GM04503 (cell line): ENCODE measurements at places on chromosomes 5 and 9.

DNA sequence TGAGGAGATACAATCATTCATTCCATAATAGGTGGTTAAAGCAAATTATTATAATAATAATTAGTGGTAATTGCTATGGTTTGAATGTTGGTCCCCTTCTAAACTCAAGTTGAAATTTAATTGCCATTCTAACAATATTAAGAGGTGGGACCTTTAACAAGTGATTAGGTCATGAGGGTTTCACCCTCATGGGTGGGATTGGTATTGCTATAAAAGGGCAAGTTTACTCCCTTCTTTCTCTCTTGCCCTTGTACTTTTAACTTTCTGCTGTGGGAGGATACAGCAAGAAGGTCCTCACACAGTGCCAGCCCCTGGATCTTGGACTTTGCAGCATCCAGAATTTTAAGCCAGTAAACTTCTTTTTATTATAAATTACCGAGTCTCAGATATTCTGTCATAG lies 101.9 kb upstream of the PARP8 start:
- DNase-seq: no peak

DNA sequence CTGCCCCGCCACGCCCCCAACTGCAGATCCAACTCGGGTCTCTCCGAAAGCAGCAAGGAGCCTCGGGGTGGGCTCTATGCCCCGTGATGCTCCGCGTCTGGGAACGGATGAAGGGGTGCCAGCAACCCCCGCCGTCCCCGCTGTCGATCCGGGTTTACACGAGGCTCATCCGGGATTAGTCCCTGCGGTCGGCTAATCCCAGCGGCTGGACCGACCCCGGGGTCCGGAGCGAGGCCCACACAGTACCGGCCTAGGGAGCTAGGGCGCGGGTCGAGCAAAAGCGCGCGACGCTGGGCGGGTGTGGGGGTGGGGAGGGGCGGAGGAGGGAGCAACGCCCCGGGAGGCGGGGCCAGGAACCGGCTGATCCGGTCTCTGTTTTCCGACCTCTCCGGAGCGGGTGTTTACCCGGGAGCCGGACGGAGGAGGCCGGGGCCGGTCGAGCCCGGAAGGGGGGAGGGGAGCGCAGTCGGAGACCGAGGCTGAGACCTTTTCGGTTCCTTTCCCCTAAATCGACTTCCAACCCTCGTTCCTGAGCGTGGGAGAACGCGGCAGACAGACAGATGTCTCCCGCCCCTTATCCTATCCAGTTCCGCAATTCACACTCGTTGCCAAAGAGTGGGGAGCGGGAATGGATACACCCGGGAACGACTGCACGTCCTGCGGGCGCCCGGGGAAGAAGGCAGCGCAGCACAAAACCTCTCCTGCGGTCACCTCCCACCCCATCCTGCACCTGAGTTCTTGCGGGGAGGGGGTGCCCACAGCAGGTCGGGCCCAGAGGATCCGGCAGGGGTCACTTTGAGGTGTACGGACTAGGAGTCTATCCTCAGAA lies 28.6 kb downstream of the PCDH1 start:
- no peak for DNase-seq

DNA sequence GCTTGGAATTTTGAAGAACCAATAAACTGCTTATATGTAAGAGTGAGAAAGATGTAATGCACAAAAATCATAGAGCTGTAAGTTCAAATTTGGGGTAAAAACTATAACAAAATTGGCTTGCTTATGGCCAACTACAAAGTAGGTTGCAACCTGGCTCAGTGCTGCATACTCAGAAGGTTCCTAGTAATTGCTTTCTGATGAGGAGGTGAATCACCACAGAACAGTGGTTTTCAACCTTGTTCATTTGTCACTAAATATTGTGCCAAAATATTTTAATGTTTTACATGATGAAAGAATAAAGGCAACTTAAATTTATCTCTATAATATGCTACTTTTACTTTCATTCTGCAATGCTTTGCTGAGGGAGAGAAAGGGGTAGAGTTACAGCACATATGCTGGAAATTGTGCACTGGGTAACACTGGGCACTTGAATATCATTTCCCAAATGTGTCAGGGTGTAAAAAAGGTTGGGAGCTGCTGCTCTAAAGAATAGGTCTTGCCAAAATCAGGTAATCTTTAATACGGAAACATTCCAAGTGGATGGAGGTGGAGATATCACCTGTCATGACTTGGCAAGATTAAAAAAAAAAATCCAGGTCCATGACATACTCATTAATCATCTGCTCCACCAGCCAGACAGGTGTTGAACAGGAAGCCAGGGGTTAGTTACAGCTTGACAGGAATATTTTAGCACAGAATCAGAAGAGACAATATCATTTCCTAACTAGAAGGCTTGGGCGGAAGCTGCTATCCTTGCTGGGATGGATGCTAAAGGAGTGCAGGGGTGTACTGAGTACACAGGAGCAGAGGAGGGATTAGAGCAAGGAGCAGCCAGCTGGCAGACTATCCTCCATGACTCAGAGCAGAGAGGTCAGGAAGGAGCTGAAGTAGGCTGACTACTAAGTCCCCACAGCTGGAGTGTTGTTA lies 34.6 kb upstream of the CCL21 start:
- DNase-seq: no peak

DNA sequence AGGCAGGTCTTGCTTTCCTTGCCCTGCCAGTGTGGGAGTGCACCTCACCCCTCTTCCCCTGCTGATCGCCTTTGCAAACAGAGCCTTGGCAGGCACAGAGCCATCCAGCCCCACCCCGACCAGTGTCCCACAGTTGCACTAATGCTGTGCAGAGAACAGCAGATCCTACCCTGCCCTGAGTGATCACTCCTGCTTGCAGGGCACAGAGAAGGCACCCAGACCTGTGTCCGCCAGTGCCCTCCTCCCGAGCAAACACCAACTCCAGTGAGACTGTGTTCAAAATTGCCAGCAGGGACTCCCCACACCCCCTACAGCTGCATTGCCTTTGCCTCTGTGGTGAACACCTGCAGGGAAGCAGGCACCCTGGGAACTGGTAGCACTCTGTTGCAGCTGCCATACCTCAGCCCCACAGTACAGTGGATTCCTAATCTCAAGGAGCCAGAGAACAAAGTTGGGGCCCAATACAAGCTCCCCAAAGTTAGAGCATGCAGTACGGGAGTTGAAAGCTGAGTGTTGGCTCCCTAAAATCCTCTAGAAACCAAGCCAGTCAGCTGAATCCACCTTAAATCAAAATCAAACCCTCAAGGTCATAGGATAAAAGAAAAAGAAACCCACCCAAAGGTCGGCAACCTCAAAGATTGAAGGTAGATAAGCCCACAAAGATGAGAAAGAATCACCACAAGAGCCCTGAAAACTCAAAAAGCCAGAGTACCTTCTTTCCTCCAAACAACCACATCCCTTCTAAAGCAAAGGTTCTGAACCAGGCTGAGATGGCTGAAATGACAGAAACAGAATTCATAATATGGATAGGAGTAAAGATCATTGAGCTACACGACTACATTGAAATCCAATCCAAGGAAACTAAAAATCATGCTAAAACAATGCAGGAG lies 92.9 kb upstream of the PIK3R1 start:
- DNase-seq: no peak

- DNase-seq: no peak
Measured at GRCh38 chr5:58746321-58746720, 163.4 kb downstream of the RAB3C start.
